ENCODE measurements at places on chromosomes 7 and 10.

DNA sequence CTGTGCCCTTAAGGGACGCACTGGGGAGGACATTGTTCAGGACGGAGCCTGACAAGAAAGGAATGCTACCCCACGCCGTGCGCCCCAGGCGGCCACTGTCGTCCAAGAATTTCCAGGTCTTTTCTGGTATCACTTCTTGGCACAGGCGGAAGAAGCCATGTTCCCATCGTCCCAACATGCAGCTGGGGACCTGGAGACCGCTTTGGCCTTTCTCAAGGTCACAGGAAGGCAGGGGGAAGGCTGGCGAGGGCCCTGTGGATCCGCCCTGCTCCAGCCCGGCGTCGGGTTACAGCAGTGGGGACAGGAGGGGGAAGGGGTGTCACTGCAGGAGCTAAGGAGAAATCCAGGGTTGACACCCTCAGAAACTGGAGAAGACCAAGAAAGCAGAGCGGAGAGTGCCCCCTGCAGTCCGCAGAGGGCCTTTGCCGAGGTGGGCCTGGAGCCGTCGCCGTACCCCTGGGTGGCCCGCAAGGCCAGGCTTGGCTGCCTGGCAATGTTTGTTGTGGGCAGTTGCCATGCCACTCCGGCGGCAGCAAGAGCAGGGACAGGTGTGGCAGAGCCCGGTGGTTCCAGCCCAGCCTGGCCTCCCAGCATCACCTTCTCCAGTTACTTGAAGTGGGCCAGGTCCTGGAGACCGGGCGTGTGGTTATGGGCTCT, 104.1 kb downstream of the LHPP start:
- DNase-seq = no peak

DNA sequence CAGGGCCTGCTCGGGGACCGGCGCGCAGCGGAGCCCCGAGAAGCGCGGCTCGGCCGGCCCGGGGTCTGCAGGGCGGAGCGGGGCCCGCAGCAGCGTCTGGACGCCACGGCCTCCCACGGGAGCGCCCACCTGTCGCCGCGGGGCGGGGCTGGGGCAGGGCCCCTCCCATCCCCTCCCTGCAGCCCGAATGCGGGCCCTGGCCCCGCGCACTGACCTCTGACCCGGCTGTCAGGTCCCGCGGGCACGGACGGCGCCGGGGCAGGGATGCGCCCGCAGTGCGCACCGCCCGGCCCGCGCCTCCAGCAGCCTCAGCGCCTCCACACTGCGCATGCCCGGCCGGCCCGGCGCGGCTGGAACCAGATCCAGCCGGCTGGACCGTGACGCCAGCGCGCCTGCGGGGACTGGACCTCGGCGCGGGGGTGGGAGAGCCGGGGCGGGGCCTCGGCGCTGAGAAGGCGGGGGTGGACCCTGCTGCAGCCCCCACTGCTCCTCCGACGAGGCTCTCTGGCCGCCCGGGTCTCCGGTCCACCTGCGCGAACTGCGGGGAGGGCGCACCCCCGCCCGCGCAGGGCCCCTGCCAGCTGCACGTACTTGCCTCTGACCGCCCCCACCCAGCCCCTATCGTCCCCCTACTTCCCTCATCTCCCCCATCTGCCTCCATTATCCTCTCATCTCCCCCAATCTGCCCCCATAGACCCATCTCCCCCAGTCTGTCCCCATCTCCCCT, 16.1 kb upstream of the GPR146 start:
- peak; percentile 73 for DNase-seq

- no peak for DNase-seq
Measured at GRCh38 chr7:28408105-28408959, 4.0 kb upstream of the CREB5 start.

DNA sequence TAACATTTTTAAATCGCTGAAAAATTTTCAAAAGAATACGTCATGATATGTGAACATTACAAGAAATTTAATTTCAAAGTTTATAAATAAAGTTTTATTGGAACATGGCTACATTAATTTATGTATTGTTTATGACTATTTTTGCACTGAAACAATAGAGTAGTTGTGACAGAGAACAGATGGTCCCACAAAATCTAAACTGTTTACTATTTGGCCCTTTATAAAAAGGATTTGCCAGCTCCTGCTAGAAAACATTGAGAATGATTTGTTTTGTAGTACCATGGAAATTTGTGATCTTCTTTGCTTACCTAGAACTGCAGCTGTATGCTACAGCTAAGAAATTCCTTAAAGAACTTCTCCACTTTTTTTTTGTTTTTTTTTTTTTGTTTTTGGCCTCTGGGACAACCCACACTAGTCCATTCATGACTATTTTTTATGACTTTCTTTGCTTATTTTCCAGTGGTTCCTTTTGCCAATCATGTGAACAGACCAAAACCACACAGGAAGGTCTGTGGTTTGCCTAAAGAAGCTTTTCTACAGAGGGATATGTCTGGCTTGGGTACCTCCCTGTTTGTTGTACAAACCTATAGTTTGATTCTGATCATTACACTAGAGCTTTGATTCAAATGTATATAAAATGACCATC, 55.7 kb downstream of the ST7 start:
- no peak for DNase-seq

DNA sequence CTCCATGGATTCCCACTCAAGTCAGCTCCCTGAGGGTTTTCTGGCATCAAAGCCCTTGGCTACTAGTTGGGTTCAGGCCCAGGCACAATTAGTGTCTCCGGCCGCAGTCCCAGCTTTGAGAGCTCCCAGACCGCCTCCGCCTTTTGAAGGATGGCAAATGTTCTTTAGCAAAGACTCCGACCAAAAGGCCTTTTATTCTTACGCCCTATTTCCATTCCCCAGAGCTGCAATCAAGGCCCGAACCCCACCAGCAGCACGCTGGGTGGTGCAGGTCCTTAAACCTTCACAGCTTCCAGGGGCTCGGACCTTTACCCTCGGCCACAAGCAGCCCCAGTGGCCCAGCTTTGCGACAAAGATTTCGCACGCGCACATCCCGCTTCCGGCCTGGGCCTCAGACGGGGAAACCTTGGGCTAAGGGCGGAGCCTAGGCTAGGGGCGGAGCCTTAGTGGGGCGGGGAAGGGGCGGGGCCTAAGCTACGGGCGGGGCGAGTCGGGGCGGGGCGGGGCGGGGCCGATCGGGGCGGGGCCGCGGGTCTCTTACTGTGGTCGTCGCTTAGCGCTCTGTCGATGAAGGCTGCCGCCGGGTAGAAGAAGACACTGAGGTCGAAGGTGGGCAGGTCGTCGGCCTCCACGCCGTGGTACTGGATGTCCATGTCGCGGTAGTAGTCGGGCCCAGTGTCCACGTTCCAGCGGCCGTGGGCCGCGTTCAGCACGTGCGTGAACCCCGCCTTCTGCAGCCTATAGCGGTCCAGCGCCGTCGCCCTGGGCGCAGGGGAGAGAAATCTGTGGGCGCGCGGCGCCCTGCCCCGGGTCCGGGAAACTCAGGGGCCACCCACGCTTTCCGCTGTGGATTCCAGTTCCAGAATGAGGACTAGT, 68.0 kb upstream of the SAMD8 start:
- DNase-seq = peak; percentile 49
